Stimulated activated CD8-positive, alpha-beta memory T cell treated with anti-CD3 and anti-CD28 coated beads, Interleukin-12 subunit alpha, Interleukin-12 subunit beta, amount 100 ng/mL, for 1 hour (primary cell): ENCODE measurements at places on chromosomes 1 and 21.

GRCh38 chr1:155847823-155848529 lies 9.0 kb downstream of the GON4L start:
- DNase-seq, result no peak

GRCh38 chr1:186839041-186839400 lies 10.3 kb downstream of the PLA2G4A start:
- no peak for DNase-seq

GRCh38 chr21:36636016-36636415 lies 62.9 kb upstream of the SIM2 start:
- DNase-seq, result no peak

- no peak for DNase-seq
Measured at GRCh38 chr1:162596514-162597170, 35.1 kb downstream of the UAP1 start.

DNA sequence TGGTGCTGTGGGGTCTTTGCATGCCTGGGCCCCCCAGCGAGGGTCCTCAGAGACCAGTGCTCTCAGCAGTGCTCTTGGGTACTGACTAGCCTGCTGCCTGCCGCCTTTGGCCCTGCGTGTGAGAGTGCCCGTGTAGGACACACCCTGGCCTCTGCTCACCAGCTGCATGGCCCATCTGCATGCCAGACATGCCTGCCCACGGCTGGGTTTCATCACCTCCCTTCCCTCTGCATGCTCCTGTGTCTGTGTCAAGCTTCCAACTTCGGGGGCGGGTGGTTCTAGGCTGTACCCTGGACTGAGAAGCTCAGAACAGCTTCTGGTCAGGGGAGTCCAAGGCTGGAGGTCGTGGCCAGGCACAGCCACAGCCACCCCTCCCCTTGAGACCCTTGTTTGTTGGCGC lies 56.9 kb downstream of the PTPRF start:
- DNase-seq, result no peak

DNA sequence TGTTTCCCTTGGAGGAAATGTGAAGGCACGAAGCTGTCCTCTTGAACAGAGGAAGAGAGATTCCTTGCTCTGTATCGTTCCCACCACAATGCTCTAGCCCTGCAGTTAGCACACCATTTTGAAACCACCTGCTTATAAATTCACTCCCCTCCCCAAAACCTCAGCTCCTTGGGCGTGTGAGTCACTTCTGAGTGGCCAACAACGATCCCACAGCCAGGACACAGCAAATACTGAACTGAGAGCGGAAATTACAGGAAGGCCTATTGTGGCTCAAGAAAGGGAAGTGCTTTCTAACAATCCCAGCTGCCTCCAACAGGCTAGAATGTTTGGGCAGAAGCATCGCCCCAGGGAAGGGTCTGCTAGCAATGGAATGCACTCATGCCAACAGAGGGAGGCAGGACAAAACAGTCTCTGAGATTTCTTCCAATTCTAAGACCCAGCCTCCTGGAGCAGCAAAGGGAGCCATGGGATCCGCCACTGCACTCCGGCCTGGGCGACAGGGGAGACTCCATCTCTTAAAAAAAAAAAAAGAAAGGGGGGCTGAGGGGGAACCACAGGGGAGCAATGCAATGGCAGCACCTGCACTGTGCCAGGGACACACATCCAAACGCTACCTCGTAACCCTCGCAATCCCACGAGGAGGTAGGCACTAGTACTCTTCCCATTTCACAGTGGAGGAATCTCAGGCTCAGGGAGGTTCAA lies 1.9 kb downstream of the TMEM53 start:
- DNase-seq, result no peak
